CD4-positive, alpha-beta T cell treated with Interleukin-4 for 1 hour (primary cell): ENCODE measurements at places on chromosomes 4 and X.

DNA sequence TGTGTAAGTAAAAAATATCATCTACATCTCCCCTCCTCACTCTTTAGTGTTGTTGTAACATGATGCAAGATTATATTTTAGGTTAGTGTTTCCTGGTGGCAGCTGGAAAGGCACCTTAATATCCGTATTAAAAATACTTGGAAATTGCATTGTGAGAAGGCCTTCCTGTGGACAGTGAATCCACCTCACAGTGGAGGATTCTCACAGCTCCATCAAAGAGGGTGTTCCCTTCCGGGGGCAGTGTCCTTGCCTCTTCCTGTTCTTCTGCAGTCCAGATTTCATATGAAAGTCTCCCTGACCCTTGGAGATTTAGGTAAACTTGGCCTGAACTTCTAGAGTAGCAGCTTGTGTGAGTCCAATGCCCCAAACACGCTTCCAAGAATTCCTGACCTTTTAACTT is 29.9 kb upstream of the GAB1 start:
- DNase-seq = no peak

DNA sequence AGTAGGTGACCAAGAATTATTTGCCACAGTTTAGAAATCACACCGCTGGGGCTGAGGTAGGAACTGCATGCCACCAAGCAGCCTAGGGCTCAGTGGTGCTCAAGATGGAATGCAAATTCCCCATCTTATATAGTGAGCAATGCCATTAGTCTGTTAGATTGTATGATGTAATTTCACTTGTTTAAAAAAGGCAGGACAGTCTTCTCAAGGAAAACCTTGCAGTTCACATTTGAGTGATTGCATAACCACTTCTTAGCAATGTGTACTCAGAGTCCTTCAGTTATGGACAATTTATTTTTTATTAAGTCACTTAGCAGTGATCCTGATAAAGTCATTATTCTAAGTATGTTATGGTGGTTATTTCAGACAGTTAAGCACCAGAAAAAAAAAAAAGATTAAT is 142.9 kb upstream of the SFRP2 start:
- DNase-seq = no peak

DNA sequence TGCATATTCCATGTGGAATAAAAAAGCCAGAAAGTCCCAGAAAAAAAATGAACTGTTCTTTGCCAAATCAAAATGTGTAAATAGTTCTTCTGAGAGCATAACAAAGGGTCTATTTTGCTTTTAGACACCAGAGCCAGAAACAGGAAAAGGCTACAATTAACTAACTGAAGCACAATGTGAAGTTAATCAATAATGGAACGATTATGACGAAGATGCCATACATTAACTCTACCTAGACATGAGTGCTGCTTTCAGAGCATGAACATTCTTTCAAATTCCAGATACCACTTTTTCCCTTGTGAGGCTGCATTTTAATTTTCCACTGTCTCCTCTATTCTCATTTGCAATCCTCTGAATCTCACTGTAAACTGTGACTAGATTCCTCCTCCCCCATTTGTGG is 48.7 kb upstream of the PHOX2B start:
- DNase-seq = no peak

DNA sequence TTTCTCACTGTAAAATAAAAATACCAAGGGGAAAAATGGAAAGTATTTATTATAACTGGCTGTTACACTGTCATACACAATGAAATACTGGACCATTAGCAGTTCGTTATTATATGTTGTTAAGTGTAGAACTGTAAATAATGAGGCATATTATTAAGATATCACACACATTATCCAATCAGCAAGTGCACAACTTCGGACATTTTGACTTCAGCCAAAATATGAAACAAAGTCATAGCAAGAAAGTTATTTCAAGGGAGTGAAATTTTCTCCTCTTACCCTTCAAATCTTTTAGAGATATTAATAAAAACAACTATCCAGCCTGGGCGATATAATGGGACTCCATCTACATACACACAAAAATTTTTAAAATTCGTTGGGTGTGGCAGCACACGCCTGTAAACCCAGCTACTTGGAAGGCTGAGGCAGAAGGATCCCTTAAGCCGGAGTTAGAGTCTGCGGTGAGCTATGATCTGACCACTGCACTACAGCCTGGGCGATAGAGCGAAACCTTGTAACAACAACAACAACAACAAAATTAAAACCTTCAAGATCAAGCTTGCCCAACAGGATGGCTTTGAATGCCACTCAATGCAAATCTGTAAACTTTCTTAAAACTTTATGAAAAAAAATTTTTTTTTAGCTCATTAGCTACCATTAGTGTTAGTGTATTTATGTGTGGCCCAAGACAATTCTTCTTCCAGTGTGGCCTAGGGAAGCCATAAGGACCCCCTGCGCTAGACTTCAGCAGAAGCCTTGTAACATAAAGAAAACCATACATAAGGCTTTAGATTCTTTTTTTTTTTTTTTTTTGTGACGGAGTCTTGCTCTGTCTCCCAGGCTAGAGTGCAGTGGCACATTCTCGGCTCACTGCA is 1.3 kb upstream of the CISD2 start:
- no peak for DNase-seq

DNA sequence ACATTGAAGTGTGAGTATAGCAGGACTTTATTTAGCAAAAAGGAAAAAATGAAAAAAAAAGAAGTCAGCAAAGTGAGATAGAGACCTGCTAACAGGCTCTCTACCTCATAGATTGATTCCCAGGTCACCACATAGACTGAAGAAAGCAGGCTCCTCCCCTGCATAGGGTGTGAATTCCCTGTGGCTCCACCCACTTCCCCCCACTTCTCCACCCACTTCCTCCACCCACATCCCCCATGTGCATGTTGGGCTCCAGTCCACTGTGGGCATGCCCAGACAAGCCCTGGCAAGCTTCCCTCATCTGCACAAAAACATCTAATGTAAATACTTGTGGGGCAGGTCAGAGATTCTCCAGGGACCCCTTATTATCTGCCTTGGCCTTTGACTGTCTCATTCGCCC is 97.8 kb downstream of the TMEM47 start:
- DNase-seq = no peak

- no peak for DNase-seq
These were observed 98.2 kb downstream of the ANK2 start for GRCh38 chr4:113147498-113148111.

GRCh38 chr4:20106921-20107320 is 144.8 kb upstream of the SLIT2 start:
- no peak for DNase-seq

DNA sequence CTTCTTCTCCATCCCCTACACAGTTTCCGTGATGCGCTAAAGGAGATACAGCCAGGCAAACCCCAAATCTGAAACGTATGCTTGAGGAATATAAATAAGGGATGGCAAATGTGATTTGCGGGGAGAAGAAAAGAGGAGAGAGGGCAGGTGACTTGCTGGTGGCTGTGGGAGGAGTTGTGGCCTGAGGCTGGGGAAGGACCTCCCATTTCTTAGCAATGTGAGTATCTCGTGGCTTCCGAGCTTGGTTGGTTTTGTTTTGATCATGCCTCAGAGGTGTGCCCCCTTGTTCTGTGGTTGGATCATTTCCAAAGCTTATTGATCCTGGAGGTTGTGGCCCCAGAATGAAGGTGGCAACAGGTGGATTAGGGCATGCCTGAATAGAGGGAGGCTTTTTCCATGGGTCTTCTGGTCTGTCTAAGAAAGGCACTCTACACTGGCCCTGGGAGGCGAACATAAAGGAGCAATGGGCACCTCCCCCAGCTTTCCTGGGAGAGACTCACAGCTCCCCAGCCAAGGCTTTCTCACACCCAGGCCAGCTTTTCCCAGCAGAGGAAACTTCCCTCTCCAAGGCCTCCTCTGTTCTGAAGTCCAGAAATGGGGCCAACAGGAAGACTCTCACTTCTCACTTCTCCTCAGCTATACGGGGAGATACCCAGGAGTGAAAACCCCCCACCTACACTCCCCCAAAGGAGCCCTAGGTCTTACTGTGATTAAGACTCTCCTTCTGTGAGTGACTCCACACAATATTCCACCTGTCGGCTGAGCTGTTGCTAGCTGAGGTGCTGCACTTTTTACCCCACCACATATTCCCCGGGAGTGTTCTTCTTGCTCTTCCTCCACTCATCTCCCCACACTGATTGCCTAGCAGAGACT is 40.0 kb downstream of the C4orf51 start:
- DNase-seq = no peak

DNA sequence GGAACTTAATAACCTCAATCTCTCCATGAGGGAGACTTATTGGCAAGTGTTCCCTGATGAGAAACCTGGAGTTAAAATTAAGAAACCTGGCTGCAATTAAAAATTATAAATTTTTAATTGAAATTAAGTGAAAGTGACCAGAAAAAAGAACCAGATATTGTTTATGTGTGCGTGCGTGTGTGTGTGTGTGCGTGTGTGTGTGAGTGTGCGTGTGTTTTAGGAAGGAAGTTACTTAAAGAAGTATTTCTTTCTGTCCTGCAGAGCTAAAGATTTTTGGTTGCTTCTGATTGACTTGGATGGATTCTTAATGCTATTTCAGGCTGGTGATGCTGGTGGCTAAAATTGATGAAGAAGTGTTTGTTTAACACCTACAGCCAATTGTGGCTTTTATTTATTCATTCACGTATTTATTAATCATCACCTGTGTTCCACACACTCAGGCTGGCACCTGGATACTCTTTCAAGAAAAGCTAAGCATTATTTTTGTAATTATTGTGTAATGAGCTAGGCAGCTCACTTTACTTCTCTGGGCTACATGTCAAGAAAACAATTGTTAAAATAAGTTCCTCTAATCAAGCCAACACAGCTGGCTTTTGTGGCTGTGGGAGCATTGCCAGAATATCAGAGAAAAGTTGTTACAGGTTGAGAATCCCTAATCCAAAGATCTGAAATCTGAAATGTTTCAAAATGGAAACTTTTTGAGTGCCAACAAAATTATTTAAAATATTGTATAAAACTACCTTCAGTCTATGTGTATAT is 68.5 kb downstream of the CEP44 start:
- no peak for DNase-seq

DNA sequence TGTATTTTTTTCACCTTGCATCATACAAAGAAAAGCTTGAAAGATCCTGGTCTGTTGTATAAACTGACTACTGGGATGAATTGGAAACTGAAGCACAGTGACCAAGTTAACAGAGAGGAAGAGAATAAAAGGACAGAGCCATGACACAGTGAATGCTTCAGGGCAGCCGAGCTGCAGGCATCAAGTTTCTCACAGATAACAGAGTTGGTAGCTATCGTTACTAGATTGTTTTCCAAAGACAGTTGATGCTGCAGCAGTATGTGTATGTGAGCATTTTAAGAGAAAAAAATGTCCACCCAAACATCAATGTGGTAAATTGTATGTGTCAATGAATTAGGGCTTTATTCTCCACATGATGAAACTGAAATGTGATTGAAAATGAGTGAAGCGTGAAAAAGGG is 1032.7 kb downstream of the ADGRL3 start:
- no peak for DNase-seq
